Activated T-cell treated with anti-CD3 and anti-CD28 coated beads for 48 hours (primary cell): ENCODE measurements at places on chromosomes 6 and 20.

- no peak for DNase-seq
Measured at GRCh38 chr20:9149087-9149486, 80.2 kb downstream of the PLCB4 start.

GRCh38 chr20:61901392-61902220 is 164.1 kb downstream of the TAF4 start:
- no peak for DNase-seq

DNA sequence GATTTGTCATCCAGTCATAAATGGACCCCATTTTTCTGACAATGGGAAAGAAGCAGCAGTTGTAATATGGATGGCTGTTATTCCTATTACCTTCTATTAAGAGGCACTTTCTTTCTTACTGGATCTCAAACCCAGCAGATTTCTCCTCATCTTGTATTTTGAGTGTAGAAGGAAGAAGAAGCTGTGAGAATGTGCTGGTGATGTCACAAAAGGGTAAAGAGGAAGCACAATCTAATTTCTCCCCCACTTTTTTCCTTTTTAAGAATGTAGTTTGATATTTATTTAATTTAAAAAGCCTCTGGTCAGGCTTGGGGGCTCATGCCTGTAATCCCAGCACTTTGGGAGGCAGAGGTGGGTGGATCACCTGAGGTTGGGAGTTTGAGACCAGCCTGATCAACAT is 100.0 kb upstream of the JARID2 start:
- DNase-seq, result no peak

GRCh38 chr6:169921853-169922824 is 170.7 kb downstream of the ERMARD start:
- peak; percentile 60 for DNase-seq

GRCh38 chr6:137171824-137172733 is 1.4 kb downstream of the IL22RA2 start:
- DNase-seq, result no peak

- DNase-seq, result peak; percentile 44
Measured at GRCh38 chr6:27472182-27472616, 706 bp downstream of the ZNF184 start.

DNA sequence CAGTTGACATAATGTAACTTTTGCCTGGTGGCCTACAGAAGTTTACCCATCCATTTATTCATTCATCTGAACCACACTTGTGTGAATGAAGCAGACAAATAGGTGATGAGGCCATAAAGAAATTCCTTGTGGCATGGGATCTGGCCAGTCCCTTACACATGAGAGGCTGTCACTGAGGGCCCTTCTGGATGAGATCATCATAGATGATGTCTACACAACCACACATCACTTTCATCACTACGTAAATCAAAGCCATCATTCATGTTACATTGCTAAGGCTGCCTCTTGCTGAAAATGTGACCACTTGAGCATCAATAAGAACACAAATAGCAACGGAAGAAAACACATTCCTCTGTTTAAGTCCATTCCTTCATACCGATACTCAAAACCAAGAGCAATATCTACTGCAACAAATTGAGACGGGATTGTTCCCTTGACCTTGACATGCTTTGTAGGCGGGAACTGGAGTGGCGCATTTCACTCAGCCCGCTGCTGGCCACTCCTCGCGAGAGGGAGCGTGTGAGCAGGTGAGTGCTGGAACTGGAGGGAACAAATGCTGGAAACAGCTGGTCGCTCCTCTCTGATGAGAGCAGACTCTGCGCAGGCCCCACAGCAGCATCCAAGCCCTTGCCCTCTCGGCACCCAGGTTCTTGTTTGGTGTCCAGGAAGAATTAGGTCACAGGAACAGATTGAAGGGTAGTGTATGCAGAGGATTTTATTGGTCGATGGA is 49.3 kb downstream of the FAM50B start:
- DNase-seq, result no peak

DNA sequence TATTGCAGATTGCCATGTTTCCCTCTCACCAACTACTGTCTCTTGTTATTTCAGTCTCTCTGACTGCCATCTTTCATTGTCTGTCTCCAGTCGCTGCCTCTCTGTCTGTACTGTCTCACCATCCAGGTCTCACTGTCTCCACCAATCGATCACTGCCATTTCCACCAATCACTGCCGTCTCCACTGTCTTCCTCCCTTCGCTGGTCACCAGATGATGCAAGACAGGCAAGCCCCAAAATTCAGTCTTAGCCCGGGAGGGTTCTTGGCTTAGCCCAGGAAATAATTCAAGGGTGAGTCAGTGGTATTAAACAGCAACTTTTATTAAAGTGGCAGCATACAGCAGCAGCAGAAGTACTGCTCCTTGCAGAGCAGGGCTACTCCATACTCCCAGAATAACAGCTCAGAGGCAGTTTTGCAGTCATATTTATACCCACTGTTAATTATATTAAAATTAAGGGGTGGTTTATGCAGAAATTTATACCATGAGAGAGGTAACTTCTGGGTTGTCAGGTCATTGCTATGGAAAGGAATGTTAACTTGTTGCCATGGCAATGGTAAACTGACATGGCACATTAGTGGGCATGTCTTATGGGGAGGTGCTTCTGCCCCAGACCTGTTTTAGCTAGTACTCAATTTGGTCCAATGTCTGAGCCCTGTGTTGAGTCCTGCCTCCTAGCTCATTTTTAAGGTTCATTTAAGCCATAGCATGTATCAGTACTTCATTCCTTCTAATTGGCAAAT is 23.0 kb upstream of the ECHDC1 start:
- DNase-seq, result no peak

DNA sequence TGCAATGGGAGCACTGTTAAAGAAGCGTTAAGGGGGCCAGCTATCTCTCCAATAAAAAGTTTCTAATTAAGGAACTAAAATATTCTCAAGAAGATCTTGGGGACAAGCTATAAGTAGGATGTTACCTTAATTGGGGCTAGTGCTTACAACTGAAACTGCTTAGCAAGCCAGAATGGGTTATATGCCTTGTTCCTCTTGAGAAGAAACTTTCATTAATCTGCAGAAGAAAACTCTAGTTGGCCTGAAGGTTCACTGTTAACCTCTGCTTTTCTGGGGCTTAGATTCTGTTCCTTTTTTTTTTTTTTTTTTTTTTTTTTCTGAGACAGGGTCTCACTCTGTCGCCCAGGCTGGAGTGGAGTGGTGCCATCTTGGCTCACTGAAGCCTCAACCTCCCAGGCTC is 82.2 kb downstream of the BACH2 start:
- no peak for DNase-seq

DNA sequence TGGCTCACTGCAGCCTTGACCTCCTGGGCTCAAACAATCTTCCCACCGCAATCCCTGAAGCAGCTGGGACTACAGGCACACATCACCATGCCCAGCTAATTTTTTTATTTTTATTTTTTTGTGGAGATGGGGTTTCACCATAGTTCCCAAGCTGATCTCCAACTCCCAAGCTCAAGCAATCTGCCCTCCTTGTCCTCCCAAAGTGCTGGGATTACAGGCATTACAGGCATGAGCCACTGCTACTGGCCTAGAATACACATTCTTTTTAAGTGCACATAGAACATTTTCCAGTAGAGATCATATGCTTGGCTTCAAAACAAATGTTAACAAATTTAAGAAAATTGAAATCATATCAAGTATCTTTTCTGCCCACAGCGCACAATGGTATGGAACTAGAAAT is 176.8 kb upstream of the MARCKS start:
- DNase-seq, result no peak

- no peak for DNase-seq
Measured at GRCh38 chr6:39520411-39520810, 197.9 kb upstream of the KCNK16 start.

- DNase-seq, result no peak
Measured at GRCh38 chr20:34794006-34794585, 31.4 kb downstream of the NCOA6 start.

- DNase-seq, result no peak
Measured at GRCh38 chr6:29816030-29816429, 11.6 kb upstream of the HLA-G start.

DNA sequence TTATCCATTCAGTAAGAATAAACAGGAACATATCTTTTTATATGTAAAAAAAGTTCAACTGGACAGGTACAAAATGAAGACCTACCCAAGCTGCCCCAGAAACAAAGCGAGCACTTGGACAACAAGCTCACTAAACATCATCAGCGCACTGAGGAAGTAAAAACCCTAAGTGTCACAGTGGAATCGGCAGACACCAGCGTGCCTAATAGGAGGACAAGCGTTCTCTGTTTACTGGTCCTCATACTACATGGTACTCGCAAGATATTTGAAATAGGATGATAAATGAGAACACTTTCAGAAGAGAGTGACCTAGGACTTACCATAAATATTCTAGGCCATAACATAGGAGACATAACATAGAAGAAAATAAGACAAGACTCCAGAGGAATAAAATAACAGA is 18.2 kb downstream of the MAP7 start:
- DNase-seq, result no peak

DNA sequence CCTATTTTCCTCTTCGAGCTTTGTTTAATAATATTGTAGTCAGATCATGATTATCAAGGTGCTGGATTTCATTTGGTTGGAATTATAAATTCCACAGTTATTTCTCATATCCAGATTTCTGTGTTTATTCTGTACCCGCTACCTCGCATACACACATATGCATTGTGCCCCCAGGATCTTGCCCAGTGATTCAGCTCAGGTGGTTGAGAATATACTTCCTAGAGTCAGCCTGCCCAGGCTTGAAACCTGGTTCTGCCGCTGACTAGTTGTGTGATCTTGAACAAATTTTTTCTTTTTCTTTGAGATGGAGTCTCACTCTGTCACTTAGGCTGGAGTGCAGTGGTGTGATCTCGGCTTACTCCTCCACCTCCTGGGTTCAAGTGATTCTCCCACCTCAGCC is 14.7 kb downstream of the GINM1 start:
- no peak for DNase-seq

- no peak for DNase-seq
Measured at GRCh38 chr6:9659848-9660247, 755.0 kb downstream of the TFAP2A start.

DNA sequence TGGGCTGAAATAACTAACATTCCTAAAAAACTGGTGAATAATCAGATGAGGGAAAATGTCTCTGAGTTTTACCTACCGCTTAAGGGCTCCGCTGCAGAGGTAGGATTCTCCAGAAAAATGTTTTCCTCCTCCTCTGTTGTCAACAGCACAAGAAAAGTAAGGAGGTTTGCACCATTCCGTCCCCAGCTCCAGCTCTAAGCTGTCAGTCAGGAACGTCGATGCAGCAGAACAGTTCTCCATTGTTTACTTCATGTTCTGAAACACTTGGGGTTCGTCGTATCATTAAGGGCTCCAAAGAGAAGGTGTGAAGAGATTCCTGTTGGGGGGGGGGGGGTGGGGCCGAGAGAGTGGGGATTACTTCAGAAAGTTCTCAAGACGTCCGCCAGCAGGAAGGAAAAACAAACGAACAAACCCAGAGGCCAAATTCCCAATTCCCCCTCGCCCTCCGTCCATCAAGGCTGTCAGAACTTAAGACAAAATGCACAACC is 734 bp downstream of the MMS22L start:
- DNase-seq, result no peak

DNA sequence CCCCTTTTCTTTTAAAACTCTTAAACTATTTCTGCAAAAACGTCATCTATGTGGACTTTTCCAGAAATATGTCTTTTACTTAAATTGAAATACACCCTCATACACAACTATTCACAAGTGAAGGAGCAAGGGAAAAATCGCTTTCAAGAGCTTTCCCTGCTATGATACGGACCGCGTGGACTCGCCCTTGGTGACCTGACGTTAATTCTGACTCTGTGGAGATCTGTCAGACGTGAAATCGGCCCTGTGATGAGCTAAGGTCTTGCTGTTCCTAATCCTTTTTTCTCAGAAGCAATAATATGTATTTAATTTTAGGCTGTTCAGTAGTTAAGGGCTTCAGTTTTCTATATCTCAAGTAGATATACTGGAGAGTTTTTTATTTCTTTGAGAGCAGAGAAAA is 113.6 kb downstream of the RPP40 start:
- no peak for DNase-seq

DNA sequence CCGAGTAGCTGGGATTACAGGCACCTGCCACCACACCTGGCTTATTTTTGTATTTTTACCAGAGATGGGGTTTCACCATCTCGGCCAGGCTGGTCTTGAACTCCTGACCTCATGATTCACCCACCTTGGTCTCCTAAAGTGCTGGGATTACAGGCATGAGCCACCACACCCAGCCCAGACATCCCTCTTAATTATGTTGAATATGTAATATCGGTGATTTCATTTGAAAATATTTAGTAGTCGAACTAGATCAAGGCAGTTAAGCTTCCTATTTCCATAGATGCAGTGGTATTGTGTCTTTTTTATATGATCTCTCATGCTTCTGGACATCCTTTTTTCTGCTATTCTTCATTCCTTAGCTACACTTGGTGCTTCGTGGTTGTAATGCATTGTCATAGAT is 29.7 kb downstream of the ESR1 start:
- no peak for DNase-seq

DNA sequence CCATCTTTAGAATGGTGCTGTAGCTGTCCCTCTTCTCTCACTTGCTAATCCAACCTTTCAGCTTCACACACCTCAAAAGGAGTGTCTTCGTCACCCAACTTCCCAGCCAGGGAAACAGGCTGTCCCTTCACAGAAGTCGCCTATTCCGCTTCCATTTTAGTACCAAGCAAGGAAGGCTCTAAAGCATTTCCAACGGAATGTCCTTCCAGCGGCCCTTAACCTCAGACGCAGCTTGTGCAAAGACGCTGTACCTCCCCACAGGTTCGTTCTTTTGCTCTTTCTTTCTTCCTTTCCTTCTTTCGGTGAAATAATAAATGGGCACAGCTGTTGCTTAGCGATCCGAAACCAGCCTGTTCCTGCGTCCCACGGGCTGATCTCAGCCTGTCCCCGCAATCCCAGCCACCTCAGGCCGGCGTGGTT is 1.5 kb downstream of the PTPRT start:
- DNase-seq, result no peak

- no peak for DNase-seq
Measured at GRCh38 chr20:48051794-48052474, 266.7 kb upstream of the SULF2 start.

GRCh38 chr20:38635721-38636288 is 34.2 kb downstream of the ARHGAP40 start:
- no peak for DNase-seq

DNA sequence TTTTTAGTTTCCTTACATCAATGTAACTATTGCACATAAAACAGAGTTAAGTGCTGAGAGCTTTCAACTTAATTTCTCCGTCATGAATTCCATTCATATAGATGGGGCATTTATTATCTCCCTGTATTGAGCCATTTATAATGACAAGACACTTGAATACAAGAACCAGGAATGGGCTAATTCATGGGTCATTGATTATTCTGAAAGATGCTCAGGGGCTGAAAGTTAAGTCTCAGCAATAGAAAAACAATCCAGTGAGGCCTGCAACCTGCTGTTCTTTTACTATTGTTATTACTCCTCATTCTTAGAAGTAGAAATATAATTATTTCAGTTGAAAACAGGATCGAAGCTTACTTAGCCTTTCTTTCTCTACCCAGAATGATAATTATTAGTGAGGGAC is 307.7 kb downstream of the MMUT start:
- DNase-seq, result no peak

GRCh38 chr20:38790200-38791053 is 15.1 kb upstream of the PPP1R16B start:
- peak; percentile 15 for DNase-seq
